ENCODE measurements at places on chromosomes 6 and 20.

- DNase-seq: no peak
These were observed 55.7 kb upstream of the NKX2-2 start for GRCh38 chr20:21569586-21569985.

GRCh38 chr20:21033817-21034216, 72.3 kb downstream of the LINC00237 start:
- DNase-seq: no peak

GRCh38 chr6:169785566-169785965, 34.1 kb downstream of the ERMARD start:
- no peak for DNase-seq

DNA sequence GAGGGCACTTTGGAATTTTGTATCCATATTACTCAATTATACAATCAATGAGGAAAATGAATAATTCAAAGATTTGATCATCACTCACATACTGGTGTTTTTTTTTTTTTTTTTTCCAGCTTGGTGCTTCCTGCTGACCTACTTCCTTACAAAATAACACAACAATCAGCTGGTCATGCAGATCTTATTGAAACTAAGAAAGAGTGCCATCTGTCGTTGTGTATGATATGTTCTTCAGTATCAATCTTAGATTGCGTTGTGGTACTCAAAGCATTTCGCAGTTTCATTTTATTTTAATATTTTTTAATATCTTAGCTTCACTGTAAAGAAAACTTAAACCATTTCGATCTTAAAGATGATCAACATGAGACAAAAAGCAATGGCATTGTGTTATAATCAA, 155.6 kb downstream of the OGFRL1 start:
- DNase-seq: no peak

GRCh38 chr6:39169448-39170344, 54.7 kb upstream of the SAYSD1 start:
- no peak for DNase-seq

DNA sequence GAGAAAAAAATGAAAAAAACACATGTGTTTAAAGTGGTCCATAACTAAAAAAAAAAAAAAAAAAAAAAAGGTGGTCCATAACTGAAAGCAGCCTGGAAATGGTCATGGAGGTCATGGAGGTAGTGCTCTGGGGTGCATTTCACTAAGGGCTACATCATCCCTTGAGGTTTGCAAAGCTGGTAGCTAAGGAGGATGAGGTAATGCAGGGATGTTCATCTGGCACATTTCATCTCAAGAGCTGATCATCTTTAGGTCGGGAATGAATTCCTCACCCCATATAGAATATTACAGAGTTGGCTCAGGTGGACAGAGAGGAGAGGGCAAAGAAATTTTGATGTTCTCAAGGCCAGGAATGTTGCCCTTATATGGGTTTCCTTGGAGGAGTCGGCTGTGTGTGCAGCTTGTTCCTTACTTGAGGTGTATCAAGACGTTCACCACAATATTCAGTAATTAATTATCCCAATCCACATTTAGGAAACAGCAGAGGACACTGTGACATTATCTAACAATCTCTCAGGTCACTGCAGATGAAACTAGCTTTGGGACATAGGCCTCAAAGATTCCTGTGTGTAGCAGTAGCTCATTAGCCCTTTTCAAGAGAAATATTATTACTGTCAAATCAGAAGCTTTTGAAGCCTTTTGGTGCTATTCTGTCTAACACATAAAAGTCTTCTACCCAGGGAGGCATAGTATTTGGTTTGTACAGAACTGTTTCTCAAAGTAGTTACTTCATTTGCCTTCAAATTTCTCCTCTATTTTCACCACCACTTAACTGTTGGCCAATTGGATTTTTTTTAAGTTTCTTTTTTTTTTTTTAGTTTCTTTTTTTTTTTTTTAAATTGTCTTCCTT, 46.8 kb downstream of the CYP24A1 start:
- no peak for DNase-seq

DNA sequence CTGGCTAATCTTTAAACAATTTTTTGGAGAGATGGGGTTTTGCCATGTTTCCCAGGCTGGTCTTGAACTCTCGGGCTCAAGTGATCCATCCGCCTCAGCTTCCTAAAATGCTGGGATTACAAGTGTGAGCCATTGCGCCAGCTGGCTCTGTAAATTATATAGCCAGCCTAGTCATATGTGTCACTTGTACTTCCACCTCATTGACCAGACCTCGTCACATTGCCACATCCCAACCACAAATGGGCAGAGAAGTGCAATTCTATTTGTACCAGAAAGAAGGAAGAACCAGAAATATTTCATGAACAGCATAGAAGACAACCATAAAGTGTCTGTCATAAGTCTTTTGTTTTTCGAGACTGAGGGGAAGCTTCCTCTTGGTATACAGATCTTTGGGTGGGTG, 304.9 kb upstream of the RNF24 start:
- DNase-seq: no peak

DNA sequence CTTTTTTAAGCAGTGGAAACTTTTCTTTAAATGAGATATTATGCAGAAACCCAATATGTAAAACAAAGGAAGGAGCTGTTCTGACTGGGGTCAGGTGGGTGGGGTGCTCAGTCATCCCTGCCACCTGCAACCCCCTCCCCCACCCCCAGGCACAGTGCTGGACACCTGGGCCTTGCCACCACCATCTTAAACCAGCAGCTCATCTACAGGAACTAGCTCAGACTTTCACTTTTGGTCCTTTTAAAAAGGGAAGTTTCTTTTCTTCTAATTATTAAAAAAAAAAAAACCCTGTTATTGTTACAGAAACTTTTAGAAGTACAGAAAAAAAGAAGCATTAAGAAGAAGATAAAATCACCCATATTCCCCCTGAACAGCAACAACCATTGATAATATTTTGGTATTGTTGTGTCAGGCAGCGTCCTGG, 37.1 kb downstream of the PPP1R16B start:
- no peak for DNase-seq

GRCh38 chr6:35776364-35777215, at the start of gene CLPSL2:
Gene CLPSL2 (plus strand): TSS chr6:35776598. CDS start chr6:35776619, 21 bp downstream.
- peak; percentile 51 for DNase-seq

DNA sequence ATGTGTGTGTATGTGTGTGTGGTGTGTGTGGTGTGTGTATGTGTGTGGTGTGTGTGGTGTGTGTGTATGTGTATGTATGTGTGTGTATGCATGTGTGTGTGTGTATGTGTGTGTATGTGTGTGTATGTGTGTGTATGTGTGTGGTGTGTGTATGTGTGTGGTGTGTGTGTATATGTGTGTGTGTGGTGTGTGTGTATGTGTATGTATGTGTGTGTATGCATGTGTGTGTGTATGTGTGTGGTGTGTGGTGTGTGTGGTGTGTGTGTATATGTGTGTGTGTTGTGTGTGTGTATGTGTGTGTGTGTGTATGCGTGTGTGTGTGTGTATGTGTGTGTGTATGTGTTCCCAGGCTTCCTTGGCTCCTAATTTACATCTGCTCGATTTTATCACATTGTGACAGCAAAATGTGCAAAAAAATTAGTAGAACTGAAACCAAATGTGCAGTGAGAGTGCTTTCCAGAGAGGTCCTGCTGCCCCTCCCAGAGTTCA, 234.5 kb downstream of the BMP7 start:
- no peak for DNase-seq

GRCh38 chr6:79812195-79812594, 135.2 kb downstream of the ELOVL4 start:
- DNase-seq: no peak

DNA sequence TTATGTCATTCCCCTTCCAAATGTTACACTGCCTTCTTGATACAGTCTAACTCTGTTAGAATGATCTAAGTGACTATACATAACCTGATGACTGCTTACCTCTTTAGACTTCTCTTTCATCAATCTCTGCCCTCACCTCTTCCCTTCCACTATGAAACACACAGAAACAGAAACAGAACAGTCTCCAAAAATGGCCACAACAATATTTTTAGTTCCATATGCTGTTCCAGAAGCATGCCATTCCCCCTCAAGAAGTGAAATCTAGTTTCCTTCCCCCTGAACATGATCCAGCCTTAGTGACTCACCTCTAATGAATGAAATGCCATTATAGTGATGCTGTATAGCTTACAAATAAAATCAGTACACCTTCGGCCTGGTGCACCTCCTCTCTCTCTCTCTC, 229.3 kb upstream of the TENT5A start:
- no peak for DNase-seq

All from NCI-H510A (cell line).